ENCODE measurements at places on chromosomes 5 and 9. TPM values are rescaled to one million over a fixed set of nuclear protein-coding genes. Genes with fewer than 3 reads are reported as not detected.

Gene ALDH1A1
- 5,218 TPM for total RNA-seq

Gene PHF24
- total RNA-seq = 0.09 TPM

Gene FOXD4
- 0.13 TPM for total RNA-seq

Gene SPEF2
- total RNA-seq = 1.8 TPM

Gene BHMT2
- total RNA-seq = not detected
